ENCODE measurements at places on chromosomes 3 and 15.
A peak's percentile ranks its signal among the peaks of the same experiment; 100 is the strongest.

DNA sequence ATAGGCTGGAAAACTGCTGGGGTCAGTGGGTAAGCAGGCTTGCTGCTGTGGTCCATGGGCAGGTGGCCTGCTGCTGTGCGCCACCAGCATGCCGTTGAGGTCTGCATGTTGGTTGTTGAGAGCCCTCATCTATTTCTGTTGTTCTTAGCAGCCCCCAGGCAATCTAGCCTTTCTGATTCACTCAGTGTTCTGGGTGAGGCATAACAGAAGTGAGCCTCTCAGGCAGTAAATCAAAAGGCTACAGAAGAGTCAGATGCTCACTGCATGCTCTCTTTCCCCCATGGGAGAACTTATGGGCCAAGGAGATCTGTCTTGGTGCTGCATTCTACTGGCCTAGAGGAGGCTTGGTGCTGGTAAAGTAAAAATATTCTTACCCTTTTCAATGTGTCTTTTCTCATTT lies 67.8 kb upstream of the ATP10A start:
- DNase-seq, result no peak

GRCh38 chr3:118850687-118851086 lies 184.0 kb downstream of the IGSF11 start:
- DNase-seq, result no peak

GRCh38 chr15:51260202-51260601 lies 78.2 kb downstream of the CYP19A1 start:
- no peak for DNase-seq

DNA sequence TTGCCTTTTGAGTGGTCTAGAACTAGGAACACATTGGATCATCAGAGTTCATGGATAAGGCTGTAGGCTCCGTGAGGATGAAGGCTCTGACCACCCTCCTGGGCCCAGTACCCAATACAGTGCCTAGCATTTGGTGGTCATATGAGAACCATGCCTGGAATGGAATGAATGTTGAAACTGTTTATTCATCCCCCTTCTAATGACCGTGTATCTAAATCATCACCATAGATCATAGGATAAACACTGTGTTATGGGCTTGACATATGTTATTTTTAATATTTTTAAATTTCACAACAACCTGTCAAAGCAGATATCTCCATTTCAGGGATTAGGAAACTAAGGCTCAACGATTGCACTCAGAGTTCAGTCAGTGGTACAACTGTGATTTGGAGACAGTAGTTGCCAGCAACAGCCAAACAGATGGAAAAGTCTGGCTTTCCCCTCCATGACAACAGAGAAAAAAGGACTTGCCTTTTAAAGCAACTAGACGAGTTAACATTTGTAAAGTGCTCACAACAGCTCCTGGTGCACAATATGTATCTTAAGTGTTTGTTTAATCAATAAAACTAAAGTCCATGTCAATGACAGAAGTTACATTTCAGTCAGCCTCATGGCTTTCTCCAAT lies 89.6 kb downstream of the TMEM266 start:
- no peak for DNase-seq

DNA sequence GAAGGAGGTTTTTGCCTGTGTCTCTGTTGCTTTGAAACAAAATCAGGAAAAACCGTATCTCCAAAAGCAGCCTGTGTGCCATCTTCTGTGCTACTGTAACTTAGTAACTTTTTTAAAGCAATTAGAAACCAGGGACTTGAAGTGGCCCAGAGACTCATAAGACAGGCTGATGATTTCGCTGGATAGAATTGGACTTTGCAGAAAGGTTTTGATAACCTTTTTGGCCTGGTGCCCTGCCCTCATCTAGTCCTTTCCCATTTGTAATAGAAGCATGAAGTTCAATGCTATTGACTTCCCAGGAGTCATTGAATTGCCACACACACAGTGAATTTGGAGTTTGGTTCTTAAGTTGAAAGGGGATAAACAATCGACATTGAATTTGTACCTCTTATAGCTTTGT lies 157.2 kb downstream of the PTPRG start:
- DNase-seq, result no peak

- no peak for DNase-seq
Observed at GRCh38 chr15:34076785-34077184, 24.9 kb downstream of the EMC7 start.

DNA sequence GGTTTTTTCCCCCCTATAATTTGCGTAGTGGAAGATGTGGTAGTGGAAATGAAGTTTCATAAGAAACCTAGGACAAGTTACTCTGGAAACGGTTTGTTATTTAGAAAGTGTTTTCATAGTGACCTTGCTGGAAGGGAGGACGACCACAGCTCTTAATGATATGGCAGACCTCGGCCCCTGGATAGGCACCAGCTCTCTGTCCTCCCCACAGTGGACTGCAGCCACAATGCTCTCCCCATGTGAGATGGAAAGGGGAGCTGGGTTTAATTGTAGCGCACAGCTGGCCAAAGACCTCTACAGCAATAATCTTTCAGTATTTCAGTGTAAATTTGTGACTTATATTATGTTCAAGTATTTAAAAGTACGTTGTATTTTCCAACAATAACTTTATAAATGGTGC lies 151.2 kb downstream of the PLCL2 start:
- DNase-seq, result no peak

- no peak for DNase-seq
Observed at GRCh38 chr3:46671541-46672348, 21.7 kb downstream of the ALS2CL start.

GRCh38 chr3:54905261-54905888 lies 22.5 kb downstream of the LRTM1 start:
- no peak for DNase-seq

GRCh38 chr3:112136959-112137693 lies 4.1 kb upstream of the GCSAM start:
- DNase-seq, result peak; percentile 1

GRCh38 chr3:195693428-195694216 lies 27.2 kb upstream of the MUC20 start:
- no peak for DNase-seq

DNA sequence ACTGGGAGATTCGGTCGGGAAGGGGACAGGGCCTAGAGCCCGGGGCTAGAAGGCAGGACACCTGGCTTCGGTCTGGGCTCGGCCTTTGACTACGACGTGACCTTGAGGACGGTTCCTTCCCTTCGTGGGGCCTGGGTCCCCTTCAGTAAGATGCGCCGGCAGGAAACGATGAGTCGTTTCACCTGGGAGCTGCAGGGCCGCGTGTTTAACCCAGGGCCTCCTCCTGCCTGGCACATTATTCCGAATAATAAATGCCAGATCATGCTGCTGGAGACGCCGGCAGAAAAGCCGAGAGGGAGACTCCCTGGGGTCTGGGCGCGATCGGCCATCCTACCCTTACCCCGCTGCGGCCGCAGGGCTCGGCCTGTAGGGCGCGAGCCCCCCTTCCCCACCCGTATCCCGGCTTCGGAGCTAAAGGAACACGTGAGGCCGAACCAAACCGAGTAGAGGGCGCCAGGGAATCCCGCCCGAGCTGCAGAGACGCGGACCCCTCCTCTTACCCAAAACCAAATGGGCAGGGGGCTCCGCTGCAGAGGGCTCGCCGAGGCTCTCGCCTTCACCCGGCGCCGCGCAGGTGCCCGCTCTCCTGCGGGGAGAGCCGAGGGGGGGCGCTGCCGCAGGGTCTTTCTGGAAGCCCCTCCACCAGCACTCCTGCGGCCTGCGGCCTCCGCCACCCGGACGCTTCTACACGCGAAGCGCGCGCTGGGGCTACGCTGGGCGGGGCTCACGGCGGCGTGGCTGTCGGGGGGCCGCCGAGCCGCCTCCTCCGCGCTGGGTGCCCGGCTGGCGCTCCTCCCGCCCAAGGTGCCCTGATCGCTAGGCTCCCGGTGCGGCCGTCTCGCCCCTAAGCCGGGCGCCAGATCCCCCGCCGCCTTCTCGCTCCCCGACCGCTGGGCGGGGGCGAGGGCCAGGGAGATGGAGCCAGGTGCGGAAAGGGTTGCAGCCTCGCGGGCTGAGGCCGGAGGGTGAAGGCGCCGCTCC lies at the start of gene BDH1:
TSS of gene BDH1 (minus strand) at position 688 of the 981 bp plus-strand sequence. CDS start 9,525 bp downstream, outside the sequence.
- DNase-seq, result peak; percentile 77

- no peak for DNase-seq
Observed at GRCh38 chr3:107082527-107082926, 294.7 kb upstream of the CCDC54 start.

- DNase-seq, result no peak
Observed at GRCh38 chr15:52790941-52791751, 1.0 kb upstream of the ONECUT1 start.

DNA sequence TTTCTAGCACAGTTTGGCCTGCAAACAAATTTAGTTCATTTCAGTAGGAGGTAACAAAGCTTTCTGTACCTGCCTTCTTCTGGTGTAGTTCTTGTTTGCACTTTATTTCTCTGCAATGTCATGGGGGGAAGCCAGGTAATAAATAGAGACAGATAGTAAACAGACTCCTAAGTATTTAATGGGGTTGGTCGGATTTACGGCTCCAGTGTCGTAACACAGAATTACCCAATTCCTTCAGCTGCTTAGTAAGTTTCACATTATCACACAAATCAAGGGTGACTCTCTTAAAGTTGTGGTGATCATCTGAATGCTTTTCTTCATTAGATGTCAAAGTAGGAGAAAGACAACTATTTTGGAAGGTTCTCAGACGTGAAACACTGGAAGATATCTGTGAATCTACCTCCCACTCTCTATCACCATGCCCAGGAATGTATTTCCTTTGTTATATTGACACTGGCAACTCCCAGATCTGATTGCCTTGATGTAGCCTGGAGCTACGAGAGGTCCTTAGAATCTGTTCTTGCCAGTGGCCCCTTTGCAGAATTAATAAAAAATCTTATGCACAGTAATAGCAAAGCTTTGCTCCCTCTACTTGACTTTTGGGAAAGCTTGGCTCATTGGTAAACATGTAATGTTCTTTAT lies 25.0 kb upstream of the TMC3 start:
- DNase-seq, result no peak

GRCh38 chr3:188299068-188299467 lies 145.1 kb downstream of the LPP start:
- no peak for DNase-seq

GRCh38 chr3:178804606-178805005 lies 267.0 kb downstream of the ZMAT3 start:
- no peak for DNase-seq

GRCh38 chr3:79233431-79234060 lies 534.3 kb downstream of the ROBO1 start:
- DNase-seq, result no peak

DNA sequence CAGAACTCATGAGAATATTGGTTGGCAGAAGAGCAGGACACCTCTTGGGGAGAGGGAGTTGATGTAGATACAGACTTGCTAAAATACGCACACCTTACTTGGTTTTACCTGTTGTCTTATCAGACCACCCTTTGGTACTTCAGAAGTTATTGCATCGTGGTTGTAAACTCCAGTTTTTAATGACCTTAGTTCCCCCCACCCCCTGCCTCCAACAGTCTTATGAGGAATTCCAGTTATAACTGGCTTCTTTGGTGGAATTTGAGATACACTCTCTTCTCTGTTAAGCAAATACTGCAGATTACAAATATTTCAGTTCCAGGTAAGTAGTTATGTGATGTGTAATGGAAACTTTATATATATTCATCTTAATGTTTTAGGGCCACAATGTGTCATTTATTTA lies 5.0 kb downstream of the SLC25A38 start:
- no peak for DNase-seq

DNA sequence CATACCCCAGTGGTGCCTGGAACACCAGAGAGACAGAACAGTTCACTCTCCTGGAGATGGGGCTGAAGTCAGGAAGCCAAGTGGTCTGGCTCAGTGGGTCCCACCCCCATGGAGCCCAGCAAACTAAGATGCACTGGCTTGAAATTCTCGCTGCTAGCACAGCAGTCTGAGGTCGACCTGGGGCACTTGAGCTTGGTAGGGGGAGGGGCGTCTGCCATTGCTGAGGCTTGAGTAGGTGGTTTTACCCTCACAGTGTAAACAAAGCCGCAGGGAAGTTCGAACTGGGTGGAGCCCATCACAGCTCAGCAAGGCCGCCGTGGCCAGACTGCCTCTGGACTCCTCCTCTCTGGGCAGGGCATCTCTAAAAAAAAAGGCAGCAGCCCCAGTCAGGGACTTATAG lies 272.0 kb downstream of the KLF13 start:
- peak; percentile 20 for DNase-seq

GRCh38 chr3:152539191-152539764 lies 270.5 kb downstream of the MBNL1 start:
- DNase-seq, result no peak

GRCh38 chr15:74504418-74504817 lies 36.6 kb upstream of the ARID3B start:
- DNase-seq, result no peak

GRCh38 chr3:69448877-69449276 lies 63.0 kb upstream of the FRMD4B start:
- no peak for DNase-seq

- DNase-seq, result no peak
Observed at GRCh38 chr15:84855136-84855535, 29.3 kb upstream of the SLC28A1 start.

DNA sequence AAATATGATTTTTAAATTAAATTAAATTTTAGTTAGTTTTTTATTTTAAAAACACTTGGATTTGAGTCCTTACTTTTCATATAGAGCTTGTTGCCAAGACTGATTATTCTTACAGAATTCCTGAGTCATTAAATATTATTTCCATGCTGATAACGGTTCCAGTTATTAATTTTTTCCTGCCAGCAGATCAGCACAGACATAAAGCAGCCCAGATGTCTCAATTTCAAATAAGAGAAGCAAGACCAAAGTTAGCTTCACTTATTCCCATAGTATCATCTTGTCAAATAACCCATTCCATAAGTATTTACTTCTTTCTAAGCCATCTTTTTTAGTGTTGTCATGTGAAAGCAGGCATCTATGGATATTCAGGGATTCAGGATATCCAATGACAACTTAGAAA lies 75.3 kb downstream of the SSR3 start:
- DNase-seq, result no peak

DNA sequence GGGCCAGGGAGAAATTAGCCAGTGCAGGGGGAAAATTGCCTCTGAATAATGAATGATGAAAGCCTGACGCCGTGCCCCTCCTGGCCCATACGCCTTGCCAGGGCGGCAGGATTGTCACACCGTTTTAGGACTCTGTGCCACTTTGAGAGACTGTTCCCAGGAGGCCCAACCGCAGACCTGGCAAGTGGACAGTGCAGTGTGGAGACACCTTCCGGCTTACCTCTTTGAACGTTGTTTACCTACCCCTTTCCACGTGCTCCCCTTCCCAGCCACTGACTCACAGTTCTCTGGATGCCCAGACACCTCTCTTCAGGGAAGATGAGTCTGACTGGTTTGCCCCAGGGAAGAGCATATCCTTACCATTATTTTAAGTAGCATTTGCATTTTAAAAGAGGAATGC lies 84.0 kb upstream of the PXYLP1 start:
- DNase-seq, result no peak

- no peak for DNase-seq
Observed at GRCh38 chr3:29597376-29598008, 316.6 kb downstream of the RBMS3 start.
